ENCODE measurements at places on chromosomes 13 and 19.

DNA sequence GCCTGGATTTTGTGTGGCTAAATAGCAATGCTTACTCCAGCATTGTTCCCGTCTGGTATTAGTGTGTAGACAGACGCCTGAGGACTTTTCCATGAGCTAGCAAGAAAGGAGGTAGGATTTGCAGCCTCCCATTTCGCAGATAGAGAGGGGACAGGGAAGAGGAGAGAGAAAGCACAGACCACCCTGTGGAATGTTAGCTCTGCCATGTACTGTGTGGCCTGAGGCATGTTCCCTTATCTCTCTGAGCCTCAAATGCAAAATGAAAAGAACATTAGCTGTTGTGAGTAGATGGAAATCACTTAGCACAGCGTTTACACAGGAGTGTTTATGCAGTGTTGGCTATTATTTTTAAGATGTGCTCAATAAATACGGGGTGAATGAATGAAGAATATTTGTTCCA is 45.5 kb downstream of the OLFM4 start:
- DNase-seq = no peak

- DNase-seq = peak; percentile 97
Observed at GRCh38 chr19:1028062-1028926, 1.9 kb downstream of the CNN2 start.

DNA sequence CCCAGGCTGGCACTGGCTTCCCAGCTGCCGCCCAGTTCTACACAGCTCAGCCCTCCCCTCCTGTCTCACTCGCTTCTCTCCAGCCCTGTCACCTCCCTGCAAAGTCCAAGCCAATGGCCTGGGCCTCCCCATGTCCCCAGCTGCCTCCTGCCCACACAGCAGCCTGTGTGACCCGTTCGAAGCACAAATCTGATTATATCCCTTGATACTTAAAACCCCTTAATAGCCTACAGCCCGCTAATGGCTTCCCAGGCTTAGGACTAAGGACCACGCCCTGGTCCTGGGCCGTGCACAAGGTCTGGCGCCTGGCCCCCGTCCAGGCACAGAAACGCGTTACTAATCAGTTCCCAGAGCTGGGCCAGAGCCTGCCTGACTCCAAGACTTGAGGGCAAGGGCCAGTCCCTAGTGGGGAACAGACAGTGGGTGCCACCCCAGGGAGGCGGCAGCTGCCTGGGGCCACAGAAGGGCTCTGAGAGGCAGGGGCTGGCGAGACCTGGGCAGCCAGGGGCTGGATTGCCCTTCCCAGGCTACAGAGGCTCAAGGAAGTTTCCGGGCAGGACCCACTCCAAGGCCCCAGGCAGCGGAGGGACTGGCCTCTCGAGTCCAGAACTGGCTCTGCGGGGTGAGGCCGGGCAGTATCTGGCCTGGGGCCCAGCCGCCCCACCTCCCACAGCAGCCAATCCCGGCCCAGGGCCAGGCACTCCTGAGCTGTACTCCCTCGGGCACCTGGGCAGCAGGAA is 10.4 kb downstream of the XAB2 start:
- no peak for DNase-seq

DNA sequence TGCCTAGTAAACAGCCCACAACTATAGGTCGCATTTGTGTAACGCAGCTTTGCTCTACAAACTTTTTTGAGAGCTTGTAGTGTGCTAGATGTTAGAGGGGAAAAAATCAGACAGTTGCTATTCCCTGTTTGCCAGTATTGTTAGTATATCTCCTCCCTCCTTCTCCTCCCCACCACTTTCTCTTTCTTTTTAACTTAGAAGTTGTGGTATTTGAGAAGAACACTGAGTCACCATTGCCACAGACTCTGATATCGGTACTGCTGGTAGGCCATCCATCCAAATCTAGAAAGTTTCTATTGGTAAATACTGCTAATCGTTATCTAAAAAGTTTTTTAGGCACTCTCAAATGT is 666 bp downstream of the POMP start:
- DNase-seq = peak; percentile 43

DNA sequence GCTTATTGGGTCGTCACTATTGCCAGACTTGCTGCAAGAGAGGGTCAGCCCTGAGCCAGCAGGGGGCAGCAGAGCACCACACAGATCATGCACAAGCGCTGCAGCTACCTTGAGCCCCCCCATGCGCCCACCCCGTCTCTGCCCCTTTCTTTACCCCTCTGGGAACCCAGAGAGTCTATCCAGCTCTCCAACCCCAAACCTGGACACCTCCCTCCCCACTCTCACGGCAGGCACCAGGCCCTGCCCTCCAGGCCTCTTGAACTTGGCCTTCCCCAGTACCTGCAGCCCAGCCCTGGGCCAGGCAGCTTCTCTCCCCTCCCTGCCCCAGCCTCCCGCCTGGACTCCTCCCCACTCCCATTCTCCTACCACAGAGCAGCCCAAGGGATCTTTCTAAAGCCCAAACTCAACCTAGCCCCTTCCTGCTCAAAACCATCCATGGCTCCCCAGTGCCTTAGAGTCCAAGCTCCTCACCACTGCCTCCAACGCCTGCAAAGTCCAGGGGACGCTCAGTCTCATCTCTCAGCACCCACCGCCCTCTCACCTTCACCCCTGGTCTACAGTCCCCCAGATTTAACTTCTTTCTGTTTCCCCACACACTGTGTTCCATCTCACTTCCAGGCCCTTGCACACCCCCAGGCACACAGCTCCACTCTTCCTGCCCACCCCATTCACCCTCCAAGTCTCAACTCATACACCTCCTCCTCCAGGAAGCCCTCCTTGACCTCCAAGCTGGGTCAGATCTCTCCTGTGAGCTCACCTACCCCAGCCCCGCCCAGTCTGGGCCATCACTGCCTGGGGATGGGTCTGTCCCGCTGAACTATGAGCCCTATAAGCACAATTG is 9.4 kb upstream of the CEACAM16 start:
- peak; percentile 48 for DNase-seq

GRCh38 chr13:95343944-95344343 is 42.7 kb upstream of the ABCC4 start:
- DNase-seq = no peak

GRCh38 chr19:43798546-43799409 is 3.5 kb downstream of the LYPD5 start:
- DNase-seq = no peak

GRCh38 chr19:33670398-33670797 is 48.6 kb downstream of the CHST8 start:
- no peak for DNase-seq

DNA sequence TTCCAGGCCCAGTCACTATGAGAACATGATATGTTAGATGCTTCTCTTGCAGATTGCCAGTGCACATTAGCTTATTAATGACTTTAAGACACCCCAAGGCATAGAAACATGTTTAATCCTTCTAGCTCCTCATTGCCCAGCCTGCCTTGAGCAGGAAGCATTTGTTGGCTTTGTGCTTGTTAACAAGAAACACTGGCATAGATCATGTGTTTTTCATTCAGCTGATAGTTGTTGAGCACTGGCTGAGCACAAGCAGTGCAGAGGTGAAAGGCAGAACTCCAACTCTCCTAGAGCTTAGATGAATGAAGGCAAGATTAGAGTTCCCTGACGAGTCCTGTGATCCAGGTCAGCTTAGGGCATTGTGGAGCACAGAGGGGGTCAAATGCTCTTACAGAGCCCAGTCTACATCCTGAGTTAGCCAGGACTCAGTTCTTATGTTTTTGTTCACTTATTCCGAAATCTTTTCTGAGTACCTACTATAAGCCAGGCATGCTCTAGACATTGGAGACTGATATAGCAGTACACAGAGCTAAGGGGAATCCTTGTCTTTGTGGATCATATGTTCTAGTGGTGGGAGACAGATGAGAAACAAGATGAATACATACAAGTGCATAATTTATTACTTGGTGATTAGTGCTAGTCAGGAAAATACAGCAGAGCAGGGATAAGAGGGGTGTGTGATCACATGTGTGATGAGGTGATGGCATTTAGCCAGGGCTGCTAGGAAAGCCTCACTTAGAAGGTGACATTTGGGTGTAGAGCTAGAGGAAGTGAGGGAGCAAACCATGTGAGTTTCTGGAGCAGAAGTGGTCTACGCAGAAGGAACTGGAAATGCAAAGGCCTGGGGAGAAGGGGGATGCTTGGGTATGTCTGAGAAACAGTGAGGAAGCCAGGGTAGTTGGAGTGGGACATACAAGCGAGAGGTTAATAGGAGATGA is 101.2 kb downstream of the WASF3 start:
- peak; percentile 8 for DNase-seq

GRCh38 chr19:41696402-41697197 is 8.5 kb upstream of the CEACAM7 start:
- DNase-seq = no peak

DNA sequence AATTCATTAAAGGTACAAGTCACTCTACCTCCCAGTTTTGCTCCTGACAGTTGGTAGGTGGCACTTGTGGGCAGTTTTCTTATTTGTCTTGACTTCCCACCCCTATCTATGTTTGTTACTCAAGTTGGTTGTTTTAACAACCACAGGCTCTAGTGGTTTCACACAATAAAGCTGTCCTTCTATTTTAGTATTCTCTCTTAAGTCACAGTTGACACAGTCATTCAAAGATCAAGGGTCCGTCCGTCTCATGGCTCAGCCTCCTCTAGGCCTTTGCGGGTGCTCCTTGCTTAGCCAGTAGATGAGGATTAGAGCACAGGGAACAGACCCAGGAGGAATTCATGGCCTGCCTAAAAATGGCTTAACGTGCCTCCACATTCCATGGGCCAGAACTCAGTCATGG is 573.7 kb downstream of the IRS2 start:
- DNase-seq = no peak

GRCh38 chr13:27495551-27495950 is 45.2 kb upstream of the MTIF3 start:
- DNase-seq = no peak

DNA sequence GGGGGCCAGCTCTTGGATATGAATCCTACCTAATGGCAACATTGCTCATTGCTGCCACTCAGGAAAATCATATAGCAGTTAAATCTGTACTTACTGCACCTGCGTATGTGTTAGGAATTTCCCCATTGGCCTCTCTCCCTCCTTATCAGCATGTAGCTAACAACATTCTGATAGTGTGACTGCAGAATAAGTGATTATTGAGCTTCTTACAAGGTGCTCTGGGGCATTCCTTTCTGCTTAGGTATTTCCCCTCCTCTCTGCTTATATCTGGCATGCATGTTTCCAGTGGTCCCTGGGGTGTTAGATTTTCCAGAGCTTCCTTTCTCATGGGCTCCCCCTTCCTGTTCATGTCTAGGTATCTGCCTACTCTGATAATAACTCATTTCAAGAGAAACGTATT is 414.1 kb upstream of the SLITRK1 start:
- no peak for DNase-seq

DNA sequence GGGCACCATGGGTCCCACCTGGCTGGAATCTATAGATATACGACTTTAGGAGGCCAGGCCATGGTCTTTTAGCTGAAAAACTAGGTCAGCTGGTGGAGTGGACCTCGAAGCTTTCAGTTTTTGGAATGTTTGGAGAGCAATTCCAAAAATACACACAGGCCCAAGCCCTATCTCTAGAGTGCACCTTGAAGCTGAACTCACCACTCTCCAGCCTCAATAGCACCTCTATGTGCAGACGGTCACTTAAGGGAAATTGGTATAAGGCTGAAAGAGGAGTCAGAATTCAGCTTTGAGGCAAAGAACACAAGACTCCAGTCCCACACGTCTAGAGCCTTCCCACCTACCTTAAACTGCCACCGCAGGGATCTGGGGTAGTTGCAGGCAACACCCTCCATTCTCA is 56.4 kb upstream of the KATNAL1 start:
- DNase-seq = no peak

DNA sequence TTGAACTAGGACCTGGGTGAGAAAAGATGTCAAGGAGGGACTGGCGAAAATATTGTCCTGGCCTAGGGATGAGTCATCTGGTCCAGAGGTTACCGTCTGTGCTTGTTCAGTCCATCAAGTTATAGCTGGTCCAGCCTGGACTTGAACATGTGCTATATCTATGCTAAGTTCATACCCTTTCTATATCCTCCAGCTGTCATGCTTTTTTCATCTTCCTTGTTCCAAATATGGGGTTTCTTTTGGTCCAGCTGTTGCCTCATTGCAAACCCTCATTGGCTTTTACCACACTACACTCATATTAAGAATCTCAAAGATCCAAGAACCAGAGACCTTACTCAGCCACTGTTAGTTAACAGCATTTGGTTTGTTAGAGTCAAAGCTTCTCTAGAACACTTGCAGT is 19.1 kb upstream of the KLF12 start:
- DNase-seq = no peak

- DNase-seq = no peak
Observed at GRCh38 chr19:28264556-28264955, 948.4 kb downstream of the UQCRFS1 start.

- no peak for DNase-seq
Observed at GRCh38 chr13:25186187-25186586, 14.1 kb upstream of the AMER2 start.

GRCh38 chr13:95030821-95031343 is 270.4 kb downstream of the ABCC4 start:
- no peak for DNase-seq

- DNase-seq = no peak
Observed at GRCh38 chr19:17772172-17772571, 20.9 kb downstream of the FCHO1 start.

DNA sequence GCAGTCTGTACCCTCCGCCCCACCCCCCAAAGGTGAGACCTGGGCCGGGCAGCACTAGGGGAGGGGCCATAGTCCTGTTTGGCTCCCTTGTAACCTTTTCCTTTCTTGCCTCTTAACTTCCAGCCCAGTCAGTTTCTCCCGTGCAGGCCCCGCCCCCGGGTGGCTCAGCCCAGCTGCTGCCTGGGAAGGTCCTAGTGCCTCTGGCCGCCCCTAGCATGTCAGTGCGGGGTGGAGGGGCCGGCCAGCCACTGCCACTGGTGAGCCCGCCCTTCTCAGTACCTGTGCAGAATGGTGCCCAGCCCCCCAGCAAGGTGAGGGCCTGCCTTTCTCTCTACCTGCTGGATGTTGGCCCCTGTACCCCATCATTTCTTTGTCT is 10.5 kb upstream of the PRR19 start:
- no peak for DNase-seq

GRCh38 chr13:111080642-111081041 is 34.5 kb upstream of the ARHGEF7 start:
- no peak for DNase-seq

All from fibroblast of gingiva (primary cell).